CD4-positive, CD25-positive, alpha-beta regulatory T cell (primary cell): ENCODE measurements at places on chromosomes 13 and 19. TPM values are rescaled to one million over a fixed set of nuclear protein-coding genes. Genes with fewer than 3 reads are reported as not detected.

Gene ZNF491
- 0.62 TPM for total RNA-seq

- H3K4me1 ChIP-seq, result no peaks in the 10 kb centered on the region
- no peaks in the 10 kb centered on the region for H3K27me3 ChIP-seq
- H3K27ac ChIP-seq, result no peak overlapping the region
These were observed 24.7 kb downstream of the WDFY2 start for GRCh38 chr13:51608857-51609406.

Gene PINLYP
- not detected for total RNA-seq

- DNase-seq, result no peak
- H3K27ac ChIP-seq, result no peak overlapping the region
- H3K36me3 ChIP-seq, result no peaks in the 10 kb centered on the region
- peaks cover 2% of the 10 kb centered on the region for H3K27me3 ChIP-seq
These were observed 7.9 kb downstream of the CEACAM3 start for GRCh38 chr19:41804336-41804735.

GRCh38 chr19:11813703-11814028, 407 bp upstream of the ZNF440 start:
- H3K36me3 ChIP-seq, result no peaks in the 10 kb centered on the region
- H3K27me3 ChIP-seq, result no peaks in the 10 kb centered on the region
- H3K27ac ChIP-seq, result peak overlapping the region; percentile 47
- H3K4me1 ChIP-seq, result peaks cover 4% of the 10 kb centered on the region

- no peak overlapping the region for H3K4me3 ChIP-seq
- no peak for DNase-seq
- no peaks in the 10 kb centered on the region for H3K36me3 ChIP-seq
- H3K27ac ChIP-seq, result no peak overlapping the region
These were observed 71.6 kb downstream of the MUC16 start for GRCh38 chr19:8938576-8938975.

Gene CCDC169
- total RNA-seq, result not detected

- H3K27ac ChIP-seq, result no peak overlapping the region
- no peaks in the 10 kb centered on the region for H3K4me1 ChIP-seq
- H3K27me3 ChIP-seq, result no peaks in the 10 kb centered on the region
- DNase-seq, result no peak
- H3K4me3 ChIP-seq, result no peak overlapping the region
These were observed 73.3 kb upstream of the ATXN8OS start for GRCh38 chr13:70034286-70034685.

GRCh38 chr13:30142486-30143211, 164.7 kb downstream of the KATNAL1 start:
- no peak overlapping the region for H3K4me3 ChIP-seq
- H3K36me3 ChIP-seq, result no peaks in the 10 kb centered on the region
- peaks cover 38% of the 10 kb centered on the region for H3K4me1 ChIP-seq
- H3K27me3 ChIP-seq, result no peaks in the 10 kb centered on the region
- H3K27ac ChIP-seq, result no peak overlapping the region
- no peak for DNase-seq

GRCh38 chr13:24925318-24926231, 161.6 kb downstream of the RNF17 start:
- H3K27ac ChIP-seq, result no peak overlapping the region
- H3K27me3 ChIP-seq, result peaks cover 3% of the 10 kb centered on the region
- no peak for DNase-seq
- peaks cover 7% of the 10 kb centered on the region for H3K4me1 ChIP-seq
